Brain pericyte (primary cell): ENCODE measurements at places on chromosomes 3 and 15.

DNA sequence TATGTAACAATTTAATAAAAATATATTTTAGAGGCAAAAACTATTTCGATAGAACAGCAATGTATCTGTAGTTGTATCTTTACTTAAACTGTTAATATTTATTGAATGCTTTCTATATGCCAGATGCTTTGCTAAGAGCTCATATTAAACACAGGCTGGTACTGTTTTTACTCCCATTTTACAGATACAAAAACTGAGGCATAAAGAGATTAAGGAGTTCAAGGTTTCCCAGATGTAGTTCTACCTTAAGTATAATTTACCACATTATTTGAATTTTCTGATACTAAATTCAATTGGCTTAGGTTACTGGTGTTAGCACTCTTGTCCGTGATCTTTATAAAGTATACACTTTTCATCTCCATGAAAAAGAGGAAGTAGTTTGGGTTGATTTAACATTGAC, 149.8 kb downstream of the ROBO2 start:
- no peak for DNase-seq

DNA sequence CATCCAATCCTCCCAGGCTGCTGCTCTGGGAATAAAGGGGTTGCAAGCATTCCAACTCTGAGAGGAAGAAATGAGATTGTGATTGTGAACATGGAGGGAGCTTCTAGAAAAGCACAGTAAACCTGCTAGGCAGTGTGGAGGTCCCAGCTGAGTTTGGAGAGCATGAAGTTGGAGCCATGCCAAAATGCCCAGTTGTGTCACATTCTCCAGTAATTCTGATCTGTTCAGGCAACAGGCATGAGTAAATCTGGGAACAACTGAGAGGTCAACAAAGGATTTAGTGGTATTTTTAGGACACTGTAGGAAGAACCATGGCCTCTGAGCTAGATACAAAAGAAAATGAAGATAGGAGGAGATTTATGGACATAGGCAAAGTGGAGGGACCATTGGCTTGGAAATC, 74.7 kb downstream of the CYP19A1 start:
- DNase-seq, result no peak

DNA sequence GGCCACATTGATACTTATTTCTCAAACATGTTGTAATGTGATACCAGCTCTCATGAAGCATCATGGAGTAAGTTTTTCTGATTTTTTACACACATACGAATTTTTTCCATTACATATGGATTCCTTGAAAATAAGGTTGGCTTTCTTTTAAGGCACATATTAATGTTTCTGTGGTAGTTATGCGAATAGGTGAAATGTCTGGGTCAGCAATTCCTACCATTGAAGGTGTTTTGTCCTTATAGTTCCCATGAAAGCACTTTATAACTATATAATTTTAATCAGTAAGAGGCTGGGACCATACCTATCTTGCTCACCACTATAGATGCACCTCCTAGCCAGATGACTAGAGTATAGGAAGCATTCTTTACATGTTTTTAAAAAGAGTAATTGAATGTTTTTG, 33.0 kb downstream of the PHLDB2 start:
- DNase-seq, result no peak

DNA sequence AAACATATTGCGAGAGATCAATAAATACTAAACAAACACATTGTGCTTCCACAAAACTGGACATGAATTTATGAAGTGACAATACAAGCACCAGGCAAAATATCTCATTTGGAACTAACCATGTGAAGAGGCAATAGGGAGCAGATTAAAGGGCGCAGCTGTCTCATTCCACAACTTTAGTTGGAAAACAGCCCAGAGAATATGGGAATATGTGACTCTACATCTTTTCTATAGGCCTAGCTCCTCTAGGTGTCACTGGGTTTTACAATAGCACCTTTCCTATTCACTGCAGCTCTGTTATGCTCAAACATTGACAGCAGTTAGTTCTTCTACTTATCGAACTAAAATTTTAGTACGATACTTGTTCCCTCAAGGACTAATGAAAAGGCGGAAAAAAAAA, 866.3 kb upstream of the GBE1 start:
- no peak for DNase-seq

GRCh38 chr15:88043396-88043795, 213.1 kb downstream of the NTRK3 start:
- no peak for DNase-seq

- no peak for DNase-seq
Measured at GRCh38 chr3:59611649-59612443, 562.0 kb upstream of the CFAP20DC start.

DNA sequence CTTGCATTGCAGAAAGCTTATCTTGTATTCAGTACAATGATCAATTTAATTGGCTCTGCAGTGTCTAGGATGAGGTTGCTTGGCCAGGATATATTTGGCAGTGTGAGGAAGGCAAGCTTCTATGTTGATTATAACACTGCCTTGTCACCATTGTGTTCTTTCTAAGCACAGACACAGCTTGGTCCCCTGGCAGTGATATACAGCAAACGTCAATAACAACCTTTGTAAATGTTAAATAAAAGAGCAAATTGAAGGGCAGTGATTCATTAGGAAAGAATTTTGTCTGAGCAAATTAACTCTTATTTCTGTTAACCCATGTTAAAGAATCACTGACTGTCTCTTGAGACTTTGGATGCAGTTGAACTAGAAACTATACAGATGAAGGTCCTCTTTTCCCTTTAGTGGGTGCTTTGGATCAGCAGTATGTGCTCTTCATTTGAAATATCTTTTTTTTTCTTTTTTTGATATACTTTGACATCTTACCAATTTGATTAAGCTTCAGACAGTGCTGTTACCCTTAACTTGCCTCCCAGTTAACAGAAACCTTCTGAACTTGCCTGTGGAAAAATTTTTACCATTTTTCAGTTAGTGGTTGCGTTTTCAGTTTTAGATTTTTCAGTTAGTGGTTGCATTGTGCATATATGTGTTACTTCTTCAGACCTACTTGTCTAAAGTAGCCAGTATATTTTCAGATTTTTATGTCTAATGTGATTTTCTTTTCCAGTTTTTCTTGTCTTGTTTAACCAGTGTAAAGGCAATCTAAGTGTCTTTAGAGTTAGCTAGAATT, 199.8 kb downstream of the TCF12 start:
- DNase-seq, result no peak

- DNase-seq, result no peak
Measured at GRCh38 chr3:196140224-196140623, 58.3 kb upstream of the TFRC start.

- no peak for DNase-seq
Measured at GRCh38 chr3:78801926-78802561, 965.8 kb downstream of the ROBO1 start.

- no peak for DNase-seq
Measured at GRCh38 chr3:129228891-129229585, 20.4 kb upstream of the COPG1 start.

- no peak for DNase-seq
Measured at GRCh38 chr15:58562135-58562534, 130.3 kb downstream of the LIPC start.
